ENCODE measurements at places on chromosomes 3 and 15.

DNA sequence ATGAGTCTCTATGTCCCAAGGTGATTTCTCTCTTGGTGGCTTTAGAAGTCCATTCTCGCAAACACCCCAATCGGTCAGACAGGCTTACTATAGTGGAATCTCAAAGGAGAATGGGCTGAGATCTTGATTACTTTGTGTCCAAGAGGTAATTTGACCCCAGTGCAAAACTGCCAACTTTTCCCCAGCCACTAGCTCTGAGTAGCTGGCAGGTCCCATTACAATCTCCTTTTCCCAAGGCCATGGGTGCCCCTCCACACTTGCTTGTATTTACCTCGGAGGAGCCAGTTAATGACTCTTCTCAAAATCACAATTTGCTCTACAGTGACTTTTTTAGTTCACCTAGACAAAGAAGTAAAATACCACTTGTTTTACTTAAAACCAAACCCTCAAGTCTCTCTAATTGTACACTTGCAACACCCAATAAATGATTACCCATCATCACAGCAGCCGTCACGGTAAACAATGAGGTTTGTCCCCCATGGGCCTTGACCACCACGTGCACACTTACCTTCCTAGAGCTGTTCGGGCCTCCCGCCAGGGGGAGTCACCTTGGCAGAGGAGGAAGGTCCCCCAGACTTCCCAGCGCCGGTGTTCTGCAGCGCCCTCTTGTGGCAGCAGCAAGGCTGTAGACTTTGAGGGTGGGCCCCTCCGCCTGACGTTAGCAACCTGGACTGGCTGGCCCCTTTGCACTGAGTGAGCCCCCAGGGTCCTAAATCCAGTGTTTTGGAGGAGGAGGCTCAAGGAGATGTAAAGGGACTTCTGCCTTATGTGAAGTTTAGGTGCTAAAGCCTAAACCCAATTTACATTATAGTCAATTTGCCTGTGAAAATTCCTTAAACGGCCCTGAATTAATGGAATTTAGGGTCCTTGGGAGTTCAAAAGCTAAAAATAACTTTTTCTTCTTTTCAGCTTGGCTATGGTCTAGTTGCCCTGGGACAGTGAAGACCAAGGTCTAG is 18.7 kb upstream of the HDAC11 start:
- peak; percentile 61 for DNase-seq

DNA sequence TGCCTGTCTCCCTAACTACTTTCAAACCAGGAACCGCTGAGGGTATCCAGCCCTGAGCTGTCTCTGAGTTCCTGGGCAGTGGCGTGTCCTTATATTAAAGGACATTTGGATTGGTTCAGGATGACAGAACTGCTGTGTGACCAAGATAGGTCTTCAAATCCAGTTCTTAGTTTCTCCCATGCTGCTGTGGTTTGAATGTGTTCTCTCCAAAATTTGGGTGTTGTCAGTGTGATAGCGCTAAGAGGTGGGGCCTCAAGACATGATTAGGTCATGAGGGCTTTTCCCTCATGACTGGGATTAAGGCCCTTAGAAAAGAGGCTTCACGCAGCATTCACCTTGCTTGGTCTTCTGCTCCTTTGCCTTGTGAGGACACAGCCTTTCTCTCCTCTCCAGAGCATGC is 376.5 kb upstream of the TPM1 start:
- no peak for DNase-seq

GRCh38 chr3:45275006-45275704 is 49.1 kb upstream of the TMEM158 start:
- DNase-seq = no peak

GRCh38 chr15:28726102-28726501 is 13.9 kb upstream of the GOLGA8M start:
- no peak for DNase-seq

DNA sequence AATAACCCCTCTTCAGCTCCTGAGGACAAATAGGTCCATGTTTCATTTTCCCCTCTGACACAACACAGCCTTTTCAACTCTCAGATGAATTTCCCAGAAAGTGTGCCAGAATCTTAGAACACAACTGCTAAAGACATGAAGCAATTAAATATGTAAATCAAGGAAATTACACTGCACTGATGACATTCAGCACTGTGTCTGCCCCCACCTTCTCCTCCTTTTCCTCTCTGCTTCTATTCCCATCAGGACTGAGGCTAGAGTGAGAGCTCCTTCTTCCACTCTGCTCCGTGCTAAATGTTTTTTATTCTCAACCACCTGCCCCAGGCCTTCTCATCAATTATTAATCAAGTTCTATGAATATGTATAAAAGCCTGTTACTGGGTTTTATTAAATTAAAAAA is 596.1 kb downstream of the TUSC7 start:
- DNase-seq = no peak

GRCh38 chr15:76208786-76209424 is 102.4 kb downstream of the ETFA start:
- DNase-seq = no peak

GRCh38 chr3:148711981-148712666 is 14.4 kb downstream of the AGTR1 start:
- DNase-seq = no peak

DNA sequence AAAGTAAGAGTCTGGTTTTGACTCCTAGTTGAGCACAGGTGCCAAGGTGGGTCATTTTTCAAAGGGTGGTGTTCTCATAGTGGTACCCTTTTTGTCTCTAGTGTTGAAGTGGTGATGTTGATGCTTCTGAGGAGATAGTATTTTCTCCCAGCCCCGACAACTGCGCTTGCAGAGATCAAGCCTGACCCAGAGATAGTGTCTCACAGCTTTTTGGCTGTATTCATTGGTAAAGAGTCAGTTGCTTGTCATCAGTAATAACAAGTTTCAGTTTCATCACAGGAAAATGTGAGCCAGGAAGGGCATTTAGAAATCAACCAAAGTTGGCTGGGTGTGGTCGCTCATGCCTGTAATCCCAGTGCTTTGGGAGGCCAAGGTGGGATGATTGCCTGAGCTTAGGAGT is 139.3 kb downstream of the NFKBIZ start:
- no peak for DNase-seq

GRCh38 chr3:66165660-66166059 is 55.1 kb upstream of the SLC25A26 start:
- no peak for DNase-seq

- no peak for DNase-seq
These were observed 96.7 kb downstream of the KBTBD8 start for GRCh38 chr3:67094774-67095173.

GRCh38 chr3:195107593-195107992 is 163.4 kb downstream of the XXYLT1 start:
- no peak for DNase-seq

GRCh38 chr15:99735868-99736267 is 2.6 kb upstream of the LYSMD4 start:
- DNase-seq = no peak

DNA sequence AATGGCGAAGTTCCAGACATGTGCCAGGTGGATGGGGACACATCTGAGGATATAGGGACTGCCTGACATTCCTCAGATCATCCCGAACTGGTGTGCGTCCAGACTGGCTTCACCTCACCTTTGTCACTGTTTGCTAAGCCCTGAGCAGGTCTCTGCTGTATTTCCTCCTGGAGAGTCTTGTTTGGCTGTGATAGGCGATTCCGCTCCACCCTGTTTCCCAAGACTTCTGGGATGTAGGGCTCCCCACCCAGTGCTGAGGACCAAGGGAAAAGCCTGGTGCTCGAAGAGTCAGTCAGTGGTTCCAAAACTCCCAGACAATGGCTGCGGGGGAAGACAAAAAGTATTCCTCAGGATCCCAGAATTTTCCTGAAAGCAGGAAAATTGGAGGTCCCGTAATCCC is 11.1 kb upstream of the FURIN start:
- no peak for DNase-seq

DNA sequence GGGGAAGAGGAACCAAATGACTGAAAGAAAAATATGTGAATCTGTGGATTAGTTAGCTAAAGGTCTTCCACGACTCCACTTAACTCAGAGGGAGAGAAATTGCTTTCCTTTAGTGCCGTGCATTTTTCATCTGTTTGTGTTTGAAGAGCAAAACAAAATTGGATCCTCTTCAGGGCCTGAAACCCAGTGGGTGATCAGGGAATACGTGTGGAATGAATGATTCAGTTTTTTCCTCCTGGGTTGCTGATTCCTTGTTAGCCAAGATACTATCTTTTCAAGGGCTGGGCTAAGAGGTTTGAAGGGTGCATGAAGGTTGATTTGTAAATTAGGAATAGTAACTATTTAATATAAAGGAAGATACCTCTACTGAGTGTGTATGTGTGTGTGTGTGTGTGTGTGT is 61.0 kb downstream of the TPRG1 start:
- no peak for DNase-seq

- DNase-seq = no peak
These were observed 272.4 kb downstream of the FOXP1 start for GRCh38 chr3:71310980-71311660.

DNA sequence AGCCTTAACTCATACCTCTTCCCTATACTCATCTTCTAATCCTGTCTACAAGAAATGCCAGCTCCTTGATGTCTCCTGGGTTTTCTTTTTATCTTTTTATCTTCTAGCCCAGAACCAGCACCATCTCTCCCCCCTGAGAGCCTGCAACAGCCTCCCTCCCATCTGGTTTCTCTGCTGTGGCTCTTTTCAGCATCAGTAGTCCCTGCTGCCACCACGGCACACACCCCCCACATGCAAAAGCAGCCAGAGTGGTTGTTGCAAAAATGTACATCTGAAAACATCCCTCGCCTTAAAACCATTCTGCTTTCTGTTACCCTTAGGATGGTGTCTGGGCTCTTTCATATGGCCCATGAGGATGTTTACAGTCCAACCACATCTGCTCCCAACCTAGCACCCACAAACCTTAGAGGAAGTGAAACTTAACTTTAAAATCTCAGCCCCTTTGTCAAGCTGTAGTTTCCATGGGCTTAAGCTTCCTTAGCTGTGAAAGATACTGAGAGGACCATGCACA is 775 bp downstream of the TTC21A start:
- DNase-seq = no peak

DNA sequence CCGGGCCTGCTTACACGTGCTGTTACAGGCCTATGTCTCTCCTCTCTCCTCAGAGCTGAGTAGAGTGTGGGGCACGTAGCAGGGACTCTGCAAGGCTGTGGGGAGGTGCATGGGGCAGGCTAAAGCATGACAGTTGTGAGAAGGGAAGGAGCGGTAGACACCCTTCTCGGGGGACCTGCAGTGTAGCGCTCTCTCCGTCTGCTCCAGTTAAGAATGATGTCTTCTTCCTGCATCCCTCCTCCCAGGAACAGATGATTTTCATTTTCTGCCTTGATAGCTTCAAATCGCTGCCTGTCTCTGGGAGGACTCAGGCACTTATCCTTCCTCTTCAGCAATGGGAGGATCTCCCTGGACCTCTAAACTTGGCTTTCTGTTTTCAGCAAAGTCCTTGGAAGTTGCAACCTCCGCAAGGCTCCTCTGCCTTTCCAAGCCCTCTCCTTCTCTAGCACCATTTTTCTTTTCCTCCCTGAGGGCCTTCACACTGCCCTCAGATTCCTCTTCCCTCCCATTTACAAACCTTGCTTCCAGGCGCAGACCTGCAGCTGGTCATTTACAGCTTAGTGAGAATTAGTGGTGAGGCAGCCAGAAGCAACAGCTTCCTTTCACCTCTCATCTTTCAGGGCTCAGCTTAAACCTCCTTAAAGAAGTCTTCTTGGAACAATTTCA is 23.4 kb upstream of the TLE3 start:
- DNase-seq = no peak
